ENCODE measurements at places on chromosomes 11 and 22. TPM values are rescaled to one million over a fixed set of nuclear protein-coding genes. Genes with fewer than 3 reads are reported as not detected.
A peak's percentile ranks its signal among the peaks of the same experiment; 100 is the strongest.

The GAS2 gene
- 11.9 TPM for polyA plus RNA-seq

The LRRC75B gene
- polyA plus RNA-seq: 25.8 TPM

The C11orf65 gene
- 1.7 TPM for polyA plus RNA-seq

The TEX12 gene
- polyA plus RNA-seq: not detected

The OR2D2 gene
- not detected for polyA plus RNA-seq

The RASSF10 gene
- 14.9 TPM for polyA plus RNA-seq

The GGTLC2 gene
- not detected for polyA plus RNA-seq

The ANO1 gene
- polyA plus RNA-seq: 11.3 TPM

The CKAP5 gene
- 104 TPM for polyA plus RNA-seq

The SLC22A8 gene
- polyA plus RNA-seq: 0.17 TPM

GRCh38 chr11:104524254-104524653, 360.3 kb upstream of the PDGFD start:
- no peak for DNase-seq

DNA sequence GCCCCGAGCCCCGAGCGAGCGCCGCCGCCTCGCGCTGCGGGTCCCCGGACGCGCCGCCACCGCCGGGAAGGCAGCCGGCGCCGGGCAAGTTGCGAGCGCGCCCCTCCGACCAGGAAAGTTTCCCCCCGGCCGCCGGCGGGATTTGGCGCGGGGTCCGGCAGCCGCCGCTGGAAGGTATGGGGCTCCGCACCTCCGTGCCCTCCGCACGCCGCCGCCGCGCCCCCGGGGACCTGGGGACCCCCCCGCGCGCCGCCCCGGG, 281 bp downstream of the TSPAN18 start:
- DNase-seq: no peak

GRCh38 chr22:23580576-23581259, 628 bp upstream of the IGLL1 start:
- DNase-seq: no peak

- no peak for DNase-seq
These were observed 467.1 kb downstream of the MIAT start for GRCh38 chr22:27124351-27124966.

DNA sequence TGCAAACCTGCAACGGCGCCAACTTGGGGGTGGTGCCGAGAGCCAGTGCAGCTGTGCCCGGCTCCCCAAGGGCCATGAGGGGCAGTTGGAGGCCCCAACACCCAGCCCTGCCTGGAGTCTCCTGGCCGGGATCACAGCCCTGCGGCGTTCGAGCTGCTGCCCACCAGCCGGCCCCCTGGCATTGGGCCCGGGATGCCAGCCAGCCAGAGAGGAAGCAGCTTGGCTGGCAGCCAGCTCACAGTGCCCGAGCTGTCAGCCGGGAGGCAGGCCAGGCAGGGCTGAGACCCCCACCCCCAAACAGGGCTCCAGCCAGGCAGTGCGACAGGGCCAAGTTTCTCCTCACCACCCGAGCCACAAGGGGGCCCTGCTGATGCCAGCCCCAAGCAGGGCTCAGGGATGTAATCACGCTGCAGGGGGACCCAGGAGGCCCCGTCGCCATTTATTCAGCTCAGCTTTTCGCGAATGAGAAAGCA, 26.0 kb upstream of the TCF20 start:
- DNase-seq: no peak

- DNase-seq: no peak
These were observed 60.9 kb downstream of the ST14 start for GRCh38 chr11:130220311-130221035.

GRCh38 chr11:9146477-9146876, 55.1 kb upstream of the SCUBE2 start:
- DNase-seq: no peak

GRCh38 chr11:78941226-78941851, 366.7 kb upstream of the NARS2 start:
- peak; percentile 84 for DNase-seq

GRCh38 chr22:38628444-38628843, 27.7 kb downstream of the FAM227A start:
- no peak for DNase-seq

DNA sequence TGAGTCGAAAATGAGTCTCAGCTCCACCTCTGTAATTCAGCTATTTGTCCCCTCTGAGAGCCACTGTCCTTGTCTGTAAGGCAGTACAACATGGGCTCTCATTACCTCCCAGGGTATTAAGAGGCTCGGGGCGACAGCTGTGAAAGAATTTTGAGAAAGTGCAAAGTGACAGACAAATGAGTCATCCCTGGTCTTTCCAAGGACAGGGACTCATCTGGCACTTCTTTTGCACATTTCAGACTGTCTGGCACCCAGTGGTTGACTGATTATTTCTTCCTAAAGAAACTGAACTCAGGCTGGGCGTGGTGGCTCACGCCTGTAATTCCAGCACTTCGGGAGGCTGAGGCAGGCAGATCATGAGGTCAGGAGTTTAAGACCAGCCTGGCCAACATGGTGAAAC, 62.1 kb upstream of the ARFGAP3 start:
- no peak for DNase-seq

- no peak for DNase-seq
These were observed 2.8 kb downstream of the CARD10 start for GRCh38 chr22:37516456-37516855.

GRCh38 chr22:30021881-30022619, 58.2 kb upstream of the HORMAD2 start:
- no peak for DNase-seq

GRCh38 chr11:104817973-104818372, 80.3 kb downstream of the CASP12 start:
- no peak for DNase-seq

- DNase-seq: no peak
These were observed 39.1 kb downstream of the TMEM123 start for GRCh38 chr11:102413497-102413896.

- peak; percentile 19 for DNase-seq
These were observed 19.8 kb downstream of the MRGPRG start for GRCh38 chr11:3198815-3199214.

GRCh38 chr11:30585125-30585891, 845 bp downstream of the MPPED2 start:
- DNase-seq: no peak

- DNase-seq: no peak
These were observed 83.0 kb downstream of the TMPRSS5 start for GRCh38 chr11:113623114-113623513.

DNA sequence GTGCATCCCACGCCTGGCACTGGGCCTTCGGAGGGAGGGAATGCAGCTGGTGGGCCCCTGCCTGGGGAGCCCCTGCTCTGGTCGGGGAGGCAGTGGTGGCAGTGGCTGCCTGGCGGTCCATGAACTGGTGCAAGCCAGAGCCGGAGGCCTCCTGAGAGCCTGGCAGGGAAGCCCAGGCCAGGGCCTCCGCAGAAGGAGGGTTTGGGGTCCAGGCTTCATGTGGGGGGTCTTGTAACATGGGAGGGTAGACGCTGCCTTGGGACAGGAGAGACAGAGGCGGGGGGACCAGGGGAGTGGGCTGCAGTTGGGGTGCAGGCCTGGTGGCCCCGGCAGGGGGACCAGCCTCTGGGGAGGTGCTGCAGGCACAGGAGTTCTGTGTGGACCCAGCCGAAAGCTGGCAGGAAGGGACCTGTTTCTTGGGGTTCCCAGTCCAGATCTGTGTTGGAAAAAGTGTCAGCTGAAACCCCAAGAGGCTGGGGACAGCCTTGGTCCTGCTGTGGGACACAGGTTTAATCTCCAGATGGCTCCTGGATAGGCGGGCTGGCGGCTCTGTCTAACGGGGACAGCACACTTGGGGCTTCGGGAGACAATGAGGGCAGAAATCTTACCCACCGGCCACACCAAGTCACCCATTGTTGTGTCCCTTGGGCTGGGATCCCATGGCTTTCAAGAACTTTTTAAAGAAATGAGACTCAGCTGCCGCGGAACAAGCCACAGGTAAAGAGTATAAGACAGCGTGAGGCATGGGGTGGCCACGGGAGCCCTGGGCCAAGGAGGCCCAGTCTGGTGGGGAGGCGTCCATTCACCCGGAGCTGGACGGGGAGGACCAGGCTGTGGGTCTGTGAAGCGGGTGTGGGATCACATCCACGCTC, 73.5 kb downstream of the KCNQ1 start:
- no peak for DNase-seq

GRCh38 chr11:108569896-108570295, 23.7 kb downstream of the EXPH5 start:
- DNase-seq: no peak

DNA sequence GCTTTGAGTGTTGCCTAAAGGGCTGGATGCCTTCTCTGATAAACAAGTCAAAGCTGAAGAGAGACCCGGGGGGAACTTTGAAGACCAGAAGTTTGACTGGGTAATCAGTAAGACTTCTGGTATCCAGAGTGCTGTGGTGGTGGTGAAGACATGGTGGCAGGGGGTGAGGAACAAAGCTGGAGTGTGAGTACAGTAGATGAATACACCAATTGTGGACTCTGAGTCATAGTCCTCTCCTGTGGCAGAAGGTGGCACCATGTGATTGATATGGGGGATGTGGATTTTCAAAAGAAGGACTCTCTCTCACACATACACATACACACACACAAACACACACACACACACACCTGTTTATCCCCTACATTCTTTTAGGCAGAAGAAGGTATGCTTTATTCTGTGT, 12.3 kb downstream of the MS4A6A start:
- no peak for DNase-seq

GRCh38 chr22:39291523-39291922, 27.9 kb downstream of the RPL3 start:
- DNase-seq: no peak

- DNase-seq: no peak
These were observed 4.0 kb upstream of the L3MBTL2 start for GRCh38 chr22:41201141-41201540.

- DNase-seq: peak; percentile 59
These were observed at the start of gene PHLDA2 for GRCh38 chr11:2928605-2929530. Gene PHLDA2, minus strand, starts transcription at chr11:2929420. Its CDS starts 56 bp downstream, at chr11:2929364.

DNA sequence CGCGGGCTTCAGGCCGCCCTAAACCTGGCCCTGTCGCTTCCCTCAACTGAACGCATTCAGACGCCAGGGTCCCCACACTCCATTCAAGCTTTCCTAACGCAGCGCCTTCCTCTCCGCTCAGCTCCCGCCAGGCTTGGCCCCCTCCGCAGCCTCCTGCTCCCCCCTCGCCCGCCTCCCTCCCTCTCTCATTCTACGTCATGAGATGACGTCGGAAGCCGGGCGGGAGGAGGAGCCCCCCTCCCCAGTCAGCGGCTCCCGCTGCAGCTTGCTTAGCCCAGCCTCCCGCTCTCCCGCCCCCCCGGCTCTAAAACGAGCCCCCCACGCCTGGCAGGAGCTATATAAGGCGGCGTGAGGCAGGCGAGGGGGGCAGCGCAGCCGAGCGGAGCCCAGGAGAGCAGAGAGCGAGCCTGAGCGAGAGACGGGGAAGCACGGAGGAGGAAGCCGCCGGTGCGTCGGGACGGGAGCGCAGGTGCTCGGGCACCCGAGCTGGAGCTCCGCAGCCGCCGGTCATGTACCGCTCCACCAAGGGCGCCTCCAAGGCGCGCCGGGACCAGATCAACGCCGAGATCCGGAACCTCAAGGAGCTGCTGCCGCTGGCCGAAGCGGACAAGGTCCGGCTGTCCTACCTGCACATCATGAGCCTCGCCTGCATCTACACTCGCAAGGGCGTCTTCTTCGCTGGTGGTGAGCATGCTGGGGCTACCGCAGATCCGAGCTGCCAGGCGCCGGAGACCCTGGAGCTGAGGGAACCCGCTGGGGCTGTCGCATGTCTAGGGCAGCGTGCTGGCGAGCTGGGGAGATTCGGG, at the start of gene NPAS4:
Gene NPAS4, plus strand, starts transcription at position 365 of the 806 bp plus-strand sequence. Its CDS starts 145 bp downstream, at position 510.
- no peak for DNase-seq

DNA sequence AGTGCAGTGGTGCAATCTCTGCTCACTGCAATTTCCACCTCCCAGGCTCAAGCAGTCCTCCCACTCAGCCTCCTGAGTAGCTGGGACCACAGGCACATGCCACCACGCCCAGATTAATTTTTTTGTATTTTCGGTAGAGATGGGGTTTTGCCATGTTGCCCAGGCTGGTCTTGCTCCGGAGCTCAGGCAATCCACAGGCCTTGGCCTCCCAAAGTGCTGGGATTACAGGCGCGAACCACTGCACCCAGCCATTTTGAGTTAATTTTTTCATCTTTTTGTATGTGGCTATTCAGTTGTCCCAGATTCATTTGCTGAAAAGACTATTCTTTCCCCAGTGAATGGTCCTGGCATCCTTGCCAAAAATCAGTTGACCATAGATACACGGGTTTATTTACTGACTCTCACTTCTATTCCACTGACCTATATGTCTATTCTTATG, 63.6 kb downstream of the MAPK1 start:
- no peak for DNase-seq

GRCh38 chr11:76699451-76700091, 29.0 kb upstream of the LRRC32 start:
- DNase-seq: no peak

DNA sequence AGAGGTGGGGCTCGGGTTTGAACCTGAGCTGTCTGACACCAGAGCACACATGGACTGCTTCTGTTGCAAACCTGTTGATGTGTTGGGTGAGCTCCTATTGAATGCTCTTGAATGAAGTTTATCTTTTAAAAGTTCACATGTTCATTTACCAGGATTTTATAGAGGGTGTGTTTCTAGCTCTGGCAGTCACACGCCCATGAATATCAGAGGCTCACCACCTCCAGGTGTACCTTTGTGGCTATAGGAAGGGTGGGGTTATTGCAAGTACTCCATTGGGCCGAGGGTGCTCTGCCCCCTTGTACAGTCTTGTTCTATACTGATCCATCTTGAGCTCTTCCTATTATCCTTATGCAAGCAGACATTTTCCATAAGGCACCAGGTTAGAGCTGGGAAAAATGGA, 9.2 kb downstream of the ENDOD1 start:
- no peak for DNase-seq

- no peak for DNase-seq
These were observed 914.2 kb upstream of the RAG2 start for GRCh38 chr11:37512156-37512780.

DNA sequence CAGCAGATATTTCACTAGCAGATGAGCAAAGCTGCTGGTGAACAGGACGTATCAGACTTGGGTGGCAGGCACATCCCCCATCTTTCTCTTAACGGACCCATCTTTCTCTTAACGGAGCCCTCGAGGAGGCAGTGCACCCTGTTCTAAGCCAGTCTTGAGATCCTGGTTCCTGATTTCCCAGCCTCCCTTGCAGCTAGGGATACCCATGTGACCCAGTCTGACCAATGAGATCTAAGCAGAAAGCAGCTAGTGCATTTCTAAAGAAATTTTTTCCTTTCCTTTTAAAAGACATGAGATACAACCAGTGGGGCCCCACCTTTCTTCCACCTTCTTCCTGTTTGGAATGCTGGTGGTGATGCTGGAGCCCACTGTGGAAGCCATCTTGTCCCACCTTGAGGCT, 13.6 kb upstream of the ELFN2 start:
- DNase-seq: no peak

DNA sequence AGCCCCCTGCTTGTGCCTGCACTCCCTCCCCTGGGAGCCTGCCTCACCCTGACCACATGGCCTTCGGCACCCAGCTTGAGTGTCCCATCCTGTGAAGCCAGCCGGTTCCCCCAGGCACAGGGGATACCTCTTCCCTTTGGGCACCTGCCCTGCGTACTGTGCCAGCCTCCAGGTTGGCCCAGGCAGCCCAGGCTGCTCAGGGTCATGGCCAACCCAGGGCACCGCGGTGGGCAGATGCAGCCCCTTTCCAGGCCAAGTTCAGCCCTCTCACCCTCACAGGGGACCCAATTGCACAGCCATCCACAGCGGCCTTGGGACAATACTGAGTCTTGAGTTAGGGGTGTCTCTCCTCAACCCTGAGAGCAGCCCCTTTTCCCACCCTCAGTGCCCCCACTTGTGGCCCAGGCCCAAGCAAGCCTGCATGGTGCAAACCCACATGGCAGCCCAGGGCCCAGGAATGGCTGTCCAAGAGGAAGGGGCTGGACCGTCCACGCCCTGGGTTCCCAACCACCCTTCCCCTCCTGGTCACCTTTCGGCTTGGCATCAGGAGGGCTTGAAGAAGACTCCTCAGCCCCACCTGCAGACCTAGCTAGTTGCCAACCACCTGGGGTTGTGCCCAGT, 87.7 kb downstream of the CDKN1C start:
- no peak for DNase-seq

Measured in left lung (tissue), 14 donors.